ENCODE measurements at places on chromosomes 6 and 20. TPM values are rescaled to one million over a fixed set of nuclear protein-coding genes. Genes with fewer than 3 reads are reported as not detected.

Gene TPD52L1
- total RNA-seq: 22.0 TPM

DNA sequence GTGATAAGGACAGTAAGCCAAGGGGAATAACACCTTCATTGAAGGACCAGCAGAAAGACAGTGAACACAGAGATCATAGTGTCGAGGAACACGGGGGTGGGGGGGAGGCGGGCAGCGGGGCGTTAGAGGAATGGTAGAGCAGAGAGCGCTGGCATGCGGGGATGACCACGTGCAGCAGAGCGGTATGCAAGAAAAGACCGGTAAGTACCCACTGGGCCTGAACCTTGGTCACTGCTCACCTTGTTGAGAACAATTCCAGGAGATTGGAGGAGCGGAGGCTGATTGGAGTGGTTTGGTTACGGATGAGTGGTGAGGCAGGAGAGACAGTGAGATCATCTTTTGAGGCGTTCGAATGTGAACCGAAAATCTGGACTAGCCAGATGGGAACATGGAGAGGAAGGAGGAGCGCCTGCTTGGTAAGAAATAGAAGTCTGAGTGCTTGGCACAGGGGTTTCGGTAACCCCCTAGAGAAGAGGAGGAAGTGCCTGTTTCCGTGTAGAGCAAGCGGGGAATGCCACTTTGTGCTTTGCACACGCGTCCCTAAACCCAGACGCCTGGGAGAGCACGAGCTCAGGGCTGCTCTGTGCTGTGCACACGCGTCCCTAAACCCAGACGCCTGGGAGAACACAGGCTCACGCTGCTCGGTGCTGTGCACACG lies 70.0 kb downstream of the FAM120B start:
- no peak for DNase-seq

GRCh38 chr6:15252195-15252594 lies 6.3 kb downstream of the JARID2 start:
- no peak for DNase-seq

GRCh38 chr6:129393654-129394053 lies 316.3 kb downstream of the ARHGAP18 start:
- no peak for DNase-seq

Gene DLGAP4
- 66.3 TPM for total RNA-seq

GRCh38 chr6:69693762-69694161 lies 103.0 kb downstream of the LMBRD1 start:
- DNase-seq: no peak

Gene GTSF1L
- not detected for total RNA-seq
